ENCODE measurements at places on chromosomes 2 and 18.

GRCh38 chr18:59517446-59518165, 158.5 kb upstream of the LMAN1 start:
- DNase-seq = no peak

DNA sequence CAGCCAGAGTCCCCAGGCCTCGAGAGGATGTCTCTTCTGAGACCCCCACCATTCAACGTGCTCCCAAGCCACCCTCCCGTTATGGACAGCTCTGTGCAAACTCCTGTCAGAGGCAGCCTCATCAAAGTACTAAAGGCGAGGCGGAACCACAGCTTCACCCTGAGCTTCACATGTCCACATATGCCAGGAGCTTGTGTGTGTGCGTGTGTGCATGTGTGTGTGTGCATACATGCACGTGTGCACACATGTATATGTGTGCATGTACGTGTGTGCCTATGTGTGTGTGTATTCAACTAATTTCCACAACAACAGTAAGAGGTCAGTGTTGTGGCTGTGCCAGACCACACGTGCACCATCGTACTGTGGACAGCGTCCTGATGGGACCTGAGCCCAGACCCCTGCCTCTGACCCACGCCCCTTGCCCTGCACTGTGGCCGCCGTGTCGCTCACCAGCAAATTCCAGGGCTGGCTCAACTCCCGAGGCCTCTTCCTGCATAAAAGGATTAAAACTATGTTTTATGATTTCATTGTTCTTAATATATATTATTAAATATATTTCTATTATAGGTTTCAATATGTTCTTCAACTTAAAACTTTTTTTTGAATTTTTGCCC, 444.8 kb downstream of the EIPR1 start:
- DNase-seq = no peak

GRCh38 chr2:16509042-16509441, 156.6 kb downstream of the CYRIA start:
- no peak for DNase-seq

DNA sequence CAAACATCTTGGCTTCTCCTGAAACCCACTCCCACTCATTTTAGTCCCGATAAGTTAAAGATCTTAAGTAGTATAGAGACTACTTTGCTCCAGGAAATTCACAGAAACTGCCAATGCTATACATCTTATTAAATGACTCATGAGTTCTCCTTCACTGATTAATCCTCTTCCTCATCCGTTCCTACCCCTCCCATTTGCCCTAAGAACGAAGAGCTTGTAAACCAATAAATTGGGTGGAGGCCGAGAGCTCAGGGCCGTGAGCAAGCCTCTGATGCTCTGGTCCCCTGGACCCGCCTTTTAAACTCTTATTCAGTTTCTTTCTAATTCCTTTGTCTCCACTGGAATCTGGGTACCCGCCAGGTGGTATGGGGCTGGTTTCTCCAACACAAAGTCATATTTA, 68.6 kb downstream of the METTL8 start:
- DNase-seq = no peak

DNA sequence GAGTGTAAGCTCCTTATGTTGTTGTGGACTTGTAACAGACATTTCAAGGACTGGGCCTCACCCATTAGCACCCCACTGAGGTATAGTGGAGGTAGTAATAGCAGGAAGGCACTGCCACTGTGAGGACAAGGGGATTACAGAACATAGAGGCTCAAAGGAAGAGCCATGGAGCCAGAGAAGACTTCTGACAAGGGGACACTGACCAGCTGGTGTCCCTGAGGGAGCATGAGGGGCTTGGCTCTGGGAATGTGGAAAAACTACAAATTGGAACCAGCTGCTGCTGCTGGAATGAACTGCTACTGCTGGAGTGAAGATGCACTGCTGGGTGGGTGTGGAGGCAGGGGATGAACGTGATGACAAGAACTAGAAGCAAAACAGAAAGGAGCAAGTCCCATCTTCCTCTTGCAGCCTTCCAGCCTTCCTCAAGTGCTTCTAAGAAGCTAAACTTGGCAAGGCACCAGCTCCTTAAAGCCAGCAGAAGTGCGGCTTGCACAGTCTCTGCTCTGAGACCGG, 167.3 kb upstream of the NOSTRIN start:
- DNase-seq = no peak

- no peak for DNase-seq
Measured at GRCh38 chr2:2985020-2985419, 392.6 kb downstream of the EIPR1 start.

DNA sequence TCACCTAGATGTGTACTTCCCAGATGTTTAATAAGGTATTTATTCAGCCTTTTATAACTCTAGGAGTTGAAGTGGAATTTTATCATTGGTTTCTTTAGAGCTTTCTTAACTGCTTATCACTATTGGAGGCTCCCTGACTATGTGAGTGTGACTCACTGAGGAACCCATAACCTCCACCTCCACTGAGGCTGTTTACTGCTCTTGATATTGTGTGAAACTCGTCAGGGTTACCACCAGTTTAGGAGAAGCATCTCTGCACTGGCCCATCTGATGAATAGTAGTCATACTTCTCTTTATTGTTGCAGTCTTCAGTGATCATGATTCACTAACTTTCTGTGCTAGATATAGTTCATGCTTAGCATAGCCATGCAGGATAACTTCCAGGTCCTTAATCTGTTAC, 79.6 kb upstream of the UBXN4 start:
- DNase-seq = no peak

- no peak for DNase-seq
Measured at GRCh38 chr2:95323347-95324155, 26.4 kb downstream of the KCNIP3 start.

DNA sequence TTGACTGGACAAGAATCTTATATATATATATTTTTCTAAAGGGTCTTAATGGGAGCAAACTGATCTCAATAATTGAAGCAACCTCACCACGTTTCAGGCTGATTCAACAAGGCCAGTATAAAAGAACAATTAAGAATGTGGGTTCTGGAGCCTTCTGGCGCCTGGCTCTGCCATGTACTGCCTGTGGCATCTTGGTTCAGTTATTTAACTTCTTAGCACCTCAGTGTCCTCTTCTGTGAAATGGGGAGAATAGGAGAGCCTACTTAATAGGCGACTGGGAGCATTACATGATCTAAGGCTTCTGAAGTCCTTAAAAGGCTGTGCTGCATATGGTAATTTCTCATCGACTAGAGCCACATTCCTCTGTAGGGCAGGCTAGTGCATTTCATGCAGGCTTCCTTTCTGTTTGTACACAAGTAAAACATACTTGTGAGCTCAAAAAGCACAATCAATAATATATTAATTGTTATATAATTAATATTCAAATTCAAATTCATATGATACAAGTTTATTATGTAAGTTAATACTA, 118.4 kb upstream of the LYPD1 start:
- DNase-seq = no peak

GRCh38 chr2:135829378-135830135, 7.4 kb downstream of the LCT start:
- no peak for DNase-seq

DNA sequence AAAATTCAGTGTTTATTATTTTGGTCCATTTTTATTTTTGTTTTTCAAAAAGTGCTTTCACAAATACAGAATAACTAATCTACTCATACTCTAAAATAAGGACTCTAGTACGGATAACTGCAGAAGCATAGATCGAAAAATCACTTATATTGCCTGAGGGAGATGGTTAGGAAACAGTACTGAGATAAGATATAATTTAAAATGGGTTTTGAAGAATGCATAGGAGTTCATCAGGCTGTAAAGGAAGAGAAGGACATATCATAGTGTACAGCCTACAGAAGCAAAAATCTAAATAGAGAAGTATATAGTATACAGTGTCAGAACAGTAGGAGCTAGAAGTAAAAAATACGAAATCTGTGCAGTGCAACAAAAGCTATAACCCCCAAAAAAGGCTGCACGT, 247.4 kb downstream of the SOX11 start:
- no peak for DNase-seq

GRCh38 chr2:83280391-83280790, 1178.7 kb downstream of the SUCLG1 start:
- no peak for DNase-seq

DNA sequence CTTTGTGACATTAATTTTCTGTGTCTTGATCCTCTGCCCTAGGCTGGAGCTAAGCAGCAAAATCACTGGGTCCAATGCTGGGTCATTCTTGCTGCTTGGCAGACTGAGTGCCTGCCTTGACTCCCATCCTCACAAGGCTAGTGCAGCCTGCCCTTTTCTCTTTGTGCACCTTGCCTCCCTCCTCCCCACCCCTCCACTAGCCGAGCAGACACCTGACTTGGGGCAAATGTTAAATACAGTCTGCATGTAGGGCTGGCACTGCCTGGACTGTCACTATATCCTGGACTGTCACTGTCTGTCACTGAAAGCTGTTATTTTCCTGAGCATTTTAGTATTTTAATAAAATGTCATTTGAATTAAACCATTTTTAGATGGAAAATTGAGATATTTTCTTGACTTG, 33.4 kb downstream of the MAPRE2 start:
- DNase-seq = no peak

- DNase-seq = no peak
Measured at GRCh38 chr2:230873661-230874401, 9.1 kb downstream of the ITM2C start.
